ENCODE measurements at places on chromosomes 6 and 20.
A peak's percentile ranks its signal among the peaks of the same experiment; 100 is the strongest.

DNA sequence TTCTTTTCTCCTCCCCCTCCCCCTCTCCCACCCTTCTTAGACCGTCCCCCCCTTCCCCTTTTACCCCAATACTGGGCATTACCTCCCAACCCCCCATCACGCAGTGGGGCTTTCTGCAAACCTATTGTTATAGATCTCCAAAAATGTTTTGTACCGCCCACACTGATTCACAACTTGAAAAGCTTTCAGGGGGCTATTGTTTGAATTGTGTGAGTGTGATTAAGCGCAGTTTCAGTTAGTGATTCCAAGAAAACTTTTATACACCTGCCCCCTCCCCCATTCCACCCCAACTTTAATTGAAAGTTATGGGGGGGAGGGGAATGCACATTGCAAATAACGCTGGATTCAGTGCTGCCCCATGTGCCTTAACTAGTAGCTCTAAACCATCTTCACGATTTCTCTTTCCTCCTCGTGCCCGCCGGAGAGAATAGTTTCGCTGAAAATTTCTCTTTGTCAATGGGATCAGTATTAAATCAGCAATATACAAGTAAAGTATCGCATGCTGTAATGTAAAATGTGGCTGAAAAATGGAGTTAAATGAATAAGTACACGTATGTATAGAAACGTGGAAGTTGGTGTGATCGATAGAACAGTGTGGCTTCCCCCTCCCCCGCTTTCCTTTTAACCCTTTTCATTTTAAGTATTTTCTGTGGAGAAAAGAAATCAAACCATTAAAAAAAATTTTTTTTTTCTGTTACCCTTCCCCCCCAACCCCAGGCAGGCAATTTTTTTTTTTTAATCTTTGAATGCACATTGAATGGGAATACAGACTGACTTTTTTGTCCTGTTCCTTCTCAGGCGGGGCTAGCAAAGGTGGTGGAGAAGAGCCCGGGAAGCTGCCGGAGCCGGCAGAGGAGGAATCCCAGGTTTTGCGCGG lies 632 bp downstream of the LIN28B start:
- no peak for DNase-seq

DNA sequence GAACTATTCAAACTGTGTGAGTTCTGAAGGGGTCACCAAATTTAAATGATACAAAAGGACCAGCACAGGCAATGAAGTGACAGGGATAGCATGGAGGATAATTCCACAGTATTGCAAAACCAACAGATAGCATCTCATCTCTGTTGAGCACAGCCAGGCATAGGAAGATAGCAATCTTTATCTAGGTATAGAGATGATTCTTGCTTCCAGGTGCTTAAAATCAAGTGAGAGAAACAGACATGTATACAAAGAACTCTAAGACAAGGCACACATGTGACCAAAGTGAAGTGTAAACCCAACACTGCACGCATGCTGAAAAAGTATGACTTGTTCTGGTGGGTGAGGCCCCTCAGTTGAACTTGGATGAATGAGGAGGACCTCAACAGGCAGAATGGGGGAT lies 48.4 kb upstream of the ARMC2 start:
- no peak for DNase-seq

DNA sequence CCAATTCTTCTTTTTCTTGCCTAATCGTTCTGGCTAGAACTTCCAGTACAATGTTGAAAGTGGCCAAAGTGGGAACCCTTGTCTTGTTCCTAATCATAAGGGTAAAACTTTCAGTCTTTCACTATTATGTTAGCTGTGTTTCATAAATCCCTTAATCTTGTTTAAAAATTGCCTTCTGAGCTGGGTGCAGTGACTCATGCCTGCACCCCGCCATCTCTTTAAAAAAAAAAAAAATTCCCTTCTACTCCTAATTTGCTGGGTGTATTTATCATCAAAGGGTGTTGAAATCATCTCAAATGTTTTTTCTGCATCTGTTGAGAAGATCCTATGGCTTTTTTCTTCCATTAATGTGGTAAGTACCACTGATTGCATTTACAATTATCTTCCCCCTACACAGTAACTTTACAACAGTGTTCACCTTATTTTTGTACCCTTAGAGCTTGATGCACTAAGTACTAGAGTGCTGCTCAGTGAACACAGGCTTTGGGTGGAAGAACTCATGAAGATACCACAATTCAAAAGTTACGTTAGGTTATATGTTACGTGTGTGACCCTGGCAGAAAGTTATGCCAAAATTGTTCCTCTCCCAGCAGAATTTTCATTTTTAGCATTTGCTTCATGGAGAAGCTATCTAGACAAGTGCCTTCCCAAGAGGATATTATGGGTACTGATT lies 9.7 kb downstream of the SNRPB start:
- DNase-seq, result no peak

GRCh38 chr20:50920997-50921396 lies 10.2 kb downstream of the ADNP start:
- DNase-seq, result no peak

DNA sequence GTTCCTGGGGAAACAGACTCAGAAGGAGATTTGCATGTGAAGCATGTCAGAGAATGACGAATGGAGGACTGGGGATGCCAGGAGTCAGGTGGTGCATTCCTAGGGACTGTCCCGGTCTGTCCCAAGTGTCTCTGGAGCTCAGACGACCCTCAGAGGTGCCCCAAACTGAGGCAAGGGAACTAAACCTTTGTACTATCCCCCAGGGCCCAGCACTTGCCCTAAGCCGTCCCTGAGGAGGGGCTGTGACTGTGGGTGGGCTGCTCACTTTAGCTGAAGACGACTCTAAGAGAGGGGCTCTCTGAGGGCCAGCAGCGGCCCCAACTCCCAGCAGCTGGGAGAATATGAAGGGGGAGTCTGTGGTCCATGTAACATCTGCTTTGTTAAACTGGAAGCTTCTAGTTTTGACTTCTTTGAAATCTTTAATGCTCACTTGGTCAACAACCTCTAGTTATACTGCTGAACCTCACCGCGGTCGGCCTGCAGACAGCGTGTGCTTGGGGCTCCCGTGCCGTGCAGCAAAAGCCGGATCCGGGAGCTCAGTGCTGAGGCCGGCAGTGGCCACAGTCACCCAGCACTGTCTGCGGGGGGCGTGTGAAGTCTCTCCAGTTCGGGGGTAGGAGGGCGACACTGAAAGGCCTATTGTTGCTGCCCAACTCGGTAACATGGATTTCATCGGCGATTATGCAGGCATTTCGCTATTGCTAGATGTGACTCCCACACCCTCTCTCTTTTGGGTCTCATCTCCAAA lies 34.2 kb downstream of the TUBB2B start:
- DNase-seq, result no peak

- no peak for DNase-seq
Observed at GRCh38 chr20:24805456-24806238, 143.4 kb upstream of the CST7 start.

DNA sequence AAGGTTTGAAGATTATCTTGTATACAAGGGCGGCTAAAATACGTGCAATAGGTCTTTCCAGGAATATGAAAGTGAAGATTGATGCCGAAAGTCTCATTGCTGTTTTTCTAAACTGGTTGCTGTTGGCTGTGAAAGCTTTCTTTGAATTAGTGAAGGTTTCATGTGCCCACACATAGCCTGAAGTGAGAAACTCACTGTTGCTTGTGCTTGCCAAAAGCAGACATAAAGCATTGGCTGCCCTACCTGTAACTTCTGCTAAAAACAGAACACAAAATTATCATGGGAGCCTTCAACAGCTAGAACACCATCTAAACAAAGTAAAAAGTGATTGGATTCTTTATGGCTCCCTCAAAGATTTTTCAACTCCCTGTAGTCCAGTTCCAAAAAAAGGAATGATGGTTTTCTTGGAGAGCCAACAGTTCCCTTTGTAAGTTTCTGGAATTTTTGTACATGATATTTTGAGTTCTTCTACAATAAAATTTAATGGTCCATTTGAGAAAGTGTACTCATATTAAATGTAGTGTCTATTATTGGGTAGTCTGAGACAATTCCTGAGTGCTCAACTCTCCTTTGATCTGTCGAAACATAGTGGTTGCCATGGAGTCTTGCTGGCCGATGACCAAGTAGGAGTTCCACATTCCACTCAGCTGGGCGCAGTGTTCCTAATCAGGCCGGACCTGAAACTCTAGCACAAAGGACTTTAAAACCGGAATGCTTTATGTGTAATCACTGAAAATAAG lies 68.5 kb downstream of the PLEKHG1 start:
- DNase-seq, result peak; percentile 51

- DNase-seq, result peak; percentile 19
Observed at GRCh38 chr6:9140951-9141460, 705.7 kb upstream of the SLC35B3 start.

DNA sequence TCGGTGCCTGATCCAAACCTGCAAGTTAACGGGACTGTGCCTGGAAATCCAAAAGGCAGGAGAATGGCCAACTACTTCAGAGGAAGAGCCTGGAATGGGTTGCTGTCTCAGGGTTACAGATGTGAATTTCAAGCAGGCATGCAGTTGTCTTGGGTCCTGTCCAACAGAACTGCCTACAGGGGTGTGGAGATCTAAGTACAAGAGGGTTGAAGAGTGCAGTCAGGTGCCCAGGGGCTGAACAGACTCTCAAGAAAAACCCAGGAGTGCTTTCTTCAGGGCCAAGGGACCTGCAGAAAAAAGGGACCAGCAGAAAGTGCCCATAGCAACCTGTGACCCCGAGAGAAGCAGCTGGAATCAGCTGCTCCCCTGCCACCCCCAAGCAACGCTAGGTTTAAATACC lies 71.0 kb downstream of the PREP start:
- DNase-seq, result no peak

- no peak for DNase-seq
Observed at GRCh38 chr20:60063739-60064380, 105.6 kb downstream of the CDH26 start.

- no peak for DNase-seq
Observed at GRCh38 chr20:25360631-25361286, 29.9 kb downstream of the ABHD12 start.

DNA sequence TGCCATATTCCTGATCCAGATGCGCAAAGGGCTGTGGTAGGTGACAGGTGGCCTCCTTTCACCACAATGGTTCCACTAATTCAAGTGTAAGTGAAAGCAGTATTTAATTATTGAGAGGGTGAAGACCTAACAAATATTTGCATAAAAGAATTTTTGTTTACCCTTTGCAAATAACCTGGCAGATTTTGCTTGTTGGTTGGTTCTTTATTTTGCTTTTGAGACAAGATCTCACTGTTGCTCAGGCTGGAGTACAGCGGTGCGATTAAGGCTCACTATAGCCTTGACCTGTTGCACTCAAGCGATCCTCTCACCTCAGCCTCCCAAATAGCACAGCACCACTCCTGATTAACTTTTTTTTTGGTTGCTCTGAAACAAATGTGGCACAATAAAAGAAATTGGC lies 49.2 kb downstream of the PCNA start:
- no peak for DNase-seq

DNA sequence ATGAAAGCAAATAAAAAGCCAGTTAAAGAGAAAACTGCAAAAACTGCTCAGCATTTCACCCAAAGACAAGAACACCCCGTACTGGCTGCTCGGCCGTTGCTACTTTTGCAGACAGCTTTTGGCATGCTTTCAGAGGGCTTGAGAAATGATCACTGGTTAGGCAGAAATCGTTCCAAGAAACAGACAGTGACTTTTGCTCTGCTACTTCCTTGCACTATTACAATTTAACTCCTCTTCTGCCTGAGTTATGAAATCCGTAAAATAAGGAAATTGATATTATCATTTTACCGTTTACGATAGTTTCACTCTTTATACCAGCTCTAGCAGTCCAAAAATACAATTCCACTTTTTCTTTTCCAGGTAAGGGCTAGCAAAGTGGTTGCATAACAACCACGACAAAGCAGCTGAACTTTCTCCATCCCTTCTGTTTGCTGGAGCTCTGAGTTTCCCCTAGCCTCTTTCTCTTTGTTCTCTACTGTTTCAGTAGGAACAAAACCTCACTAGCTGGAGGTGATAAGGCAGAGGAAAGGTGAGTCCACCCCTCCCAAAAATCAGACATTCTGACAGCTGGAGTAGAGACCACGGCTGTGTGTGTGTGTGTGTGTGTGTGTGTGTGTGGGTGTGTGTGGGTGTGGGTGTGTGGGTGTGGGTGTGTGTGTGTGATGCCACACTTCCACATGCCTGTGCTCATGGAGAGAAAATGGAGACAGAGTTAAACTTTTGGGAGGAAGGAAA lies 191.8 kb upstream of the RREB1 start:
- DNase-seq, result peak; percentile 20

GRCh38 chr6:126075335-126076071 lies 89.2 kb downstream of the TRMT11 start:
- DNase-seq, result no peak

GRCh38 chr6:3635482-3635881 lies 116.0 kb downstream of the PXDC1 start:
- no peak for DNase-seq

- DNase-seq, result no peak
Observed at GRCh38 chr20:52256454-52256853, 64.9 kb upstream of the ZFP64 start.

DNA sequence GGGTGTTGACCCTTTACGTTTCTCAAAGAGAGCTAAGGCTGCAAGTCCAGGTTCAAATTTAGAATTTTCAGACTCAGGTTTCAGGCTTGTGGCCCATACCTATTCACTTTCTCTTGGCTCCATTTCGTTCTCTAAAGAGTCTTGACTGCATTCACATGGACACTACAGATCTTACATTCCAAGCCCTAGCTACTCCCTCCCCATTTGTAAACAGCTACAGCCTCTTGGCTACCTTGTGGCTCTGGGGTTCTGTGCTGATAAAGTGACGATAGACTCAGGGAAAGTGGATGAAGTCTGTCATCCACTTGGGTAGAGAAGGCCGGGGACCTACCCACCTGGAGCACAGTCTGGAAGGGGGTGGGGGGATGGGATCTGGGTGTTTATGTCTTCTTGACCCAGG lies 503.3 kb downstream of the LMBRD1 start:
- no peak for DNase-seq

GRCh38 chr6:157841211-157841840 lies 18.3 kb downstream of the SNX9 start:
- DNase-seq, result no peak

DNA sequence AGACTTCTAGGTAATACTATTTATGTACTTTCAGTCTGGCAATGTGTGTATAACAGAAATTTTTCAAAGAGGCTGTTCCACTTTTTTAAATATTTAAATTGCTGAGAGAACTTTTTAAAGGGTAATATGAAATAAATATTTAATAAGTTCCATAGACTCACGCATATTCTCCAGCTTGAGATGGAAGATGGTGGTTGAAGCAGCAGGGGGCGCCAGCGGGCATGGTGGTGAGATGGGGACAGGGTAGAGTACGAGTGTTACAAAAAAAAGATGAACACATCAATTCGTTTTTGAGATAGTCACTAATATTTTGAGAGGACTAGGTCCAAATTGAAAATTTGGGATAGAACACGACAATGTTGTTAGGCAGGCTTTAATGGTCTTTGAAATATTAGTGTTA lies 68.4 kb downstream of the RSPO3 start:
- no peak for DNase-seq

DNA sequence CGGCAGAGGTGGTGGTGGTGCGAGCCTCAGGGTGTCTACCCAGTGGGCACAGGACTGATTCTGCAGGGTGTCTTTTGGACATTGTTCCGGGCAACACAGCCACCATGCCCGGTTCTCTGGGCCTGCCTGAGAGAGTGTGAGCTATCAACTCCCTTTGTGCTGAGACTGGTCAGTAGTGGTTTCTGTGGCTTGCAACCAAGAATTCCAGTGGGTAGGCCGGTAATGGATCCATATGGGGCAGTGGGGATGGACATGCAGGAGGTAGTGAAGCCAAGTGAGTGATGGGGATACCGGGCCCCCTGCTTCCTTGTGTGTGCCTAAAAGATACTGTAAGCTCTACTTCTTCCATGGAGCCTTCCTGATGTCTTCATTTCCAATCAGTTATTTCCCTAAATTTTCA lies 71.0 kb downstream of the CDC5L start:
- no peak for DNase-seq

Measured in HFFc6 (cell line).